Stimulated activated CD8-positive, alpha-beta memory T cell treated with anti-CD3 and anti-CD28 coated beads, Interleukin-7, amount 100 ng/mL, for 48 hours (primary cell): ENCODE measurements at places on chromosomes 3 and 15.

GRCh38 chr3:180594631-180595558 lies 7.1 kb upstream of the TTC14 start:
- DNase-seq: no peak

DNA sequence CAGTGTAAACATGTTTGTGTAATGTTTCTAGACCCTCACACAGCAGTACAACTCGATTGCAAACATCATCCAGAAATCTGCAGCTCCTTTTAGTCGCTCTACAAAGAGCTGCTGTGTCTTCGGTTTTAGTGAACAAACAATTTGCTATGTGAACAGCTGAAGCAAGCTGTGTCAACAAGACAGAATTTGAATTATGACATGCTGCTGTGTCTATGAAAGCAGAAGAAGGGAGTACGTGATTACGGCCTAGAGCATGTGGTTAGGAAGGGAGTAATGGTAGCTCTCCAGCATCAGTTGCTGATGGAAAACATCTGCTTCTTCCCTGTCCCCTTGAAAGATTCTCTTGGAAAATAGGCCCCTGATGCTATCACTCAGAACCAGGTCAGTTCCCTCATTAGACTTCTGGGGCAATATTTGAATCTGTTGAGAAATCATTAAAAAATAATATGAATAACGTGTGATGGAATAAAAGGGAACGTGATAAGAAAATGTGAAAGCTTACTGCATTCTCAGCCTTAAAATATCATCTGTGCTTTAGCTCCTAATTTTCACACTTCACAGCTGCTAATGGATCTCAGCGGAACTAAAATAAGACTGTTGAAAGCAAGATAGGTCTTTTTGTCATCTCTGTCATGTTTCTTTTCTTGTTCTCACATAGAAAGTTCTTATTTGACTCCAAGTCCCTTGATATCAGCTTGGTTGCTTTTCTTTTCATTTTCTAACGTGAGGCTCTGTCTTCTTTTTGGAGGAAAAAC lies 891.5 kb downstream of the ROBO2 start:
- DNase-seq: no peak

- DNase-seq: no peak
These were observed 33.2 kb downstream of the BMF start for GRCh38 chr15:40075298-40076044.

DNA sequence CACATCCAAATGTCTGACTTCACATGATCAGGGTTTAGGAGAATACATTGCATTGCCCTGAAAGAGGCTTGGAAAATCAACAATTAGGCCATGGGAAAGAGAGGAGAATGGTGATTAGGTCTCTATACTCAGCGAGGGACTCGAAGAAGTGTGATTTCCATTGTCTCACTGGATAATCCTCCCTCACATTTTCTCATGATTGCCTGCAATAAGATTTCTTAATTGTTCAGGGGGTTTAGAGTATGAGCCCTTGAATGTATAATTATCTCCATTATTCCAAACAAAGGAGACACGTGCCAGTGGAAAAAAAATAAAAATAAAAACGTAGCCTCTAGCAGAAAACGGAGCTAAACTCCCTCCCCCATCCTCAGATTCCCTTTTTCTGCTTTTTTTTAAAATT lies 173.2 kb downstream of the TPRG1 start:
- no peak for DNase-seq

- no peak for DNase-seq
These were observed 234.3 kb downstream of the PYDC2 start for GRCh38 chr3:191695131-191695814.

DNA sequence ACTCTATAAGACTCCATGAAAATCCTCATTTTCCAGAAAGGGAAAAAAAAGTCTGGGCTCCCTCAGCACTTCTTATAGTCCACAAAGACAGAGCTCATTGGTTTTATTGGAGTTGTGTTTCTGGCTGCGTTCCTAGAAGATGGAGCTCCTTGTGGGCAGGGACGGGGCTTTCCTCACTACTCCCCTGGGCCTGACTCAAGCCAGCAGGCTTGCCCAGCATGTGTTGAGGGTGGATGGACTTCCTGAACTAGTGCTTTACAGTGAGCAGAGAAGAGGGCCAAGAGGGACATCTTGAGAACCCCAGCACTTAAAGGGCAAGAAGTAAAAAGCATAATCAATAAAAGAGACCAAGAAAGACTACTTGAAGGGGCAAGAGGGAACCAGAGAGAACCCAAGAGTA lies 43.2 kb upstream of the EPHB1 start:
- DNase-seq: no peak

DNA sequence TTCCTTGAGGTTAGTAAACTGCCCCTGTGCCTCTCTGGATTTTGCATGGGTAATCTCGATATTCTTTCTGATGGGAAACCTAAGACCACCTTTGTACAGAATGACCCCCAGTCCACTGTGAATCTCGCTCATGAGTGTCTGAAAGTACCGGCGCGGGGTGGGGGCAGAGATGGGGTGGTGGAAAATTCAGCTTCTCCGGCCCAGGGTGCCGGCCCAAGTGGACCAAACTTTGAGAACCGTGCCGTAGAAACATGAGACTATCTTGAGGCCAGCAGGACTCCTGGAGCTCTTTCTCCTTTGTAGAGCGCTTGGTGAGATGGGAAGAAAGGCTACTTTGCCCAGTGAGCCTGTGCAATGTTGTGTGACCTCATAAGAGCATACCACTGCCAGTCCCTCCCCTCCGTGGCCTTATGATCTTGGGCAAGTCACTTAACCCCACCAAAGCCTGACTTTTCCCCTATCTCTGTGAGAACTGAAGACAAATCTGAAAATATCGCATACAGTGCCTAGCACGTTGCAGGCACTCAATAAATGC lies 40.4 kb upstream of the VEPH1 start:
- no peak for DNase-seq

DNA sequence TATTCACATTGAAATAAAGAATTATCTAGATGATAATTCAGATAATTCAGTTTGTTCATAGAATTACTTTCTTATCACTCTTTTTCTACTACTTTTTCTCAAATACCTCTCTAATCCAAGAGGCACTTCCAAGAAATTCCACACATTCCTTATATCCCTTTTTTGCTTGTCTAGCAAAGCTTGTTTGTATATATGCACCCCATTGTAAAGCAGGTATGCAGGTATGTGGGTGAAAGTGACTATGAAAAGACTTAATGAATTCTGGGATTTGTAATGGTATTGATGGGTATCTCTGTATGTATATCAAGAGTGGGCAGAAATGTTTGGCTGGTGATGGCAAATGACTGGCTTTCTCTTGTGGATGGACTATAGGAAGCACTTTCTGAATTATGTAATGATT lies 94.1 kb upstream of the FGF7 start:
- DNase-seq: no peak

GRCh38 chr15:39448409-39448808 lies 132.5 kb upstream of the THBS1 start:
- no peak for DNase-seq

- no peak for DNase-seq
These were observed 15.2 kb downstream of the TRNT1 start for GRCh38 chr3:3141939-3142338.

DNA sequence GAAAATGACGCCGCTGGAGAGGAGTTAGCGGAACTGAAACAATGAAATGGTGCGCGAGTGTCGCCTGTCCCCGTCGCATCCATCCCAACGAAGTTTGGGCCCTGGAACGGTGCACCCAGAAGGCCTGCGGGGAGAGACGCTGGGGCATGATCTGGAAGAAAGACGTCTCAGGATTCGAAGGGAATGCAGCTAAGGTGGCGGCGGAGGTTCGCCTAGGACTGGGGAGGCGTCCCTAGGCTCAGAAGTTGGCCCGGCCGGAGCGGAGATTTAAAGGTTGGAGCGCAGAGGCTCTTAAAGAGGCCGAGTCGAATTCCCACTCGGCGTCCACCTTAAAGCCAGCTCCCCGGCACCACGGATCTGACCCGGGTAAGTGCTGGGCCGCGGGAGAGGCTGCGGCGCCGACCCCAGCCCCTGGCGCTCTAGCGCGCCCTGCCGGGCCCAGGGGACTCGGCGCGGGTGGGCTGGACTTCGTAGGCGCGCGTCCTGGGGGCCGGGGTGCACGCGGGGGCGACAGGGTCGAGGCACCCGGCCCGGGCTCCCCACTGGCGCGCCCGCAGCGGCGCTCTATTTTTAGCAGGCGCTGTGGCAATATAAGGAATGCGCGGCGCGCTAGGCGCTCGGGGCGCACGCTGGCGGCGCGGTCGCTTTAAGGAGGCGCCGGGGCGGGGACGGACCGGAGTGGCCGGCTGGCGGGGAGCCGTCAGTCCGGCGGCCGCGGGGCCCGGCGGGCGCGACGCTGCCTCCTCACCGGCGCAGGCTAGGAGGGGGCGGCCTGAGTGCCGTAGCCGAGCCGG lies at the start of gene MRAS:
Gene MRAS (plus strand): TSS at position 620 of the 794 bp plus-strand sequence. CDS start 24,305 bp downstream, outside the sequence.
- DNase-seq: no peak

DNA sequence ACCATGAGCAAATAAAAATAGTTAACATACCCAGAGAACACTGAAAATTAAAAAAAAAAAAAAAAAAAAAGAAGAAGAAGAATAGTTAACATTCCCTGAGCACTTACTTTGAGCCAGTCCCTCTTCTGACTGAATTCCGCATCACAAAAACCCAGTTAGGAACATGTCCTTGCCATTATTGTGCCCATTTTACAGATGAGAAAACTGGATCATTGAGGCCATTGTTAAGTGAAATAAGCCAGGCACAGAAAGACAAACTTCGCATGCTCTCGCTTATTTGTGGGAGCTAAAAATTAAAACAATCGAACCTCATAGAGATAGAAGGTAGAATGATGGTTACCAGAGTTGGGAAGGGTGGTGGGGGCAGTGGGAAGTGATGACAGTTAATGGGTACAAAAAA lies 119.5 kb downstream of the FGF12 start:
- no peak for DNase-seq

- DNase-seq: no peak
These were observed 55.6 kb downstream of the CGGBP1 start for GRCh38 chr3:88003115-88003755.

- DNase-seq: no peak
These were observed 5.3 kb upstream of the NCK1 start for GRCh38 chr3:136856665-136857064.

DNA sequence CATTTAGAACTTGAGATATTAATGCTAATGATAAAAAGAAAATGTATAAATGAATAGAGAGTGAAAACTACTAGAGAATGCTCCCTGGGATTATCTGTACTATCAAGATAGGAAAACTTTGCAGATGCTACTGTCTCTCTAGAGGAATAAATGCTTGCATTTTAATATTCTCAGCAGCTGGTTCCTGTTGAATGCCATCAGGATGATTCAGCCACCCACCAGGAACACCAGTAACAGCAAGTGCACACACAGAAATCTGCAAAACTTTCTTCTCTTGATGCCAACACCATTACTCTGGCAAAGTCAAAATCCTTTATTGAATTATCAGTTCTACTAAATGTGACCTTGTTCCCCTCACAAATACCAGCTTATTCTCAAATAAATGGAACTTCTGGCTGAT lies 148.4 kb downstream of the TIGIT start:
- DNase-seq: no peak

- DNase-seq: no peak
These were observed 43.1 kb downstream of the COL8A1 start for GRCh38 chr3:99681512-99681911.
